Activated CD8-positive, alpha-beta memory T cell treated with anti-CD3 and anti-CD28 coated beads for 48 hours (primary cell): ENCODE measurements at places on chromosomes 5 and 9.
A peak's percentile ranks its signal among the peaks of the same experiment; 100 is the strongest.

DNA sequence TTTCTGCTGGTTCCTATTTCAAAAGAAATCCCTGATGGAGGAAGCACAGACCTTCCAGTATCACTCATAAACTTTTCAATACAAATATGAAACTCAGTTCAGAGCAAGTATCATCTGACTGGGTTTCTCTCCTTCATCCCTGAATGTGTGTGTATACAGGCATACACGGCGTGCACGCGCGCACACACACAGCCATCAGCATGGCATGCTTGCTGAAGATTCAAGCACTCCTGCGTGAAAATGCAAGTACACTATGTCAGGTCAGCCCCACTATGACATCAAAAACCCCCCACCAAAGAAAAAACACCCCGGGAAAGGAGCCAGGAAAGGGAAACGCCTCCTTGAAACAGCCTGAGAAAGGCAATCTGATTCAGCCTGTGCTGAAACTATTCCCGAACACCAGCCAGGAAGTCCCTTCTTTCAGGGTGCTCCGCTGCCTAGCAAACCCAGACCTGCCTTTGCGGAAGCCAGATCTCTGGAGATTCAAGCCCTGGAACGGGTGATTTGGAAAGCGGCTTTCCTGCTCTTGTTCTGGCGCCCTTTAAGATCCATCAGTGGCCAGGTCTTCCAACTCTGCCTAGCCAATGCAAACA is 831 bp downstream of the KLHL3 start:
- no peak for DNase-seq

DNA sequence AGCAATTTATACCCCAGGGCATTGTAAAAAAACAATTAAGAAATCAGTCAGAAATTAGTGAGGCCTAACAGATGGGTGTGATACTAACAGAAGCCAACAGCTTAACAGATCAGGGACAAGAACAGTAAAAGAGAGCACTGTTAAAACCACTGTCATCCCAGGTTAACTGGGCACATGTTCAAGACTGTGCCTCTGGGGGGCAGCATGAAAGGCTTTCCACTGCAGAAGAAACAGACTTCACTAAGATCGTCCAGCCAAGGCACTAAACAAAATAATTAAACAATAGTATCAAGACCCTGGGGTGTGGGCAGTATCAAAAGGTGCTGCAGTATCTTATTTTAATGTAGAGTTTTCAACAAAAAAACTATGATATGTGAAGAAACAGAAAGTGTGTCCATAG is 43.5 kb downstream of the FBN2 start:
- no peak for DNase-seq

- DNase-seq = no peak
Observed at GRCh38 chr9:74556685-74557084, 59.5 kb downstream of the RORB start.

- DNase-seq = no peak
Observed at GRCh38 chr5:107314330-107314729, 356.4 kb downstream of the EFNA5 start.

GRCh38 chr9:137099231-137099630 is 12.4 kb downstream of the MAN1B1 start:
- no peak for DNase-seq

DNA sequence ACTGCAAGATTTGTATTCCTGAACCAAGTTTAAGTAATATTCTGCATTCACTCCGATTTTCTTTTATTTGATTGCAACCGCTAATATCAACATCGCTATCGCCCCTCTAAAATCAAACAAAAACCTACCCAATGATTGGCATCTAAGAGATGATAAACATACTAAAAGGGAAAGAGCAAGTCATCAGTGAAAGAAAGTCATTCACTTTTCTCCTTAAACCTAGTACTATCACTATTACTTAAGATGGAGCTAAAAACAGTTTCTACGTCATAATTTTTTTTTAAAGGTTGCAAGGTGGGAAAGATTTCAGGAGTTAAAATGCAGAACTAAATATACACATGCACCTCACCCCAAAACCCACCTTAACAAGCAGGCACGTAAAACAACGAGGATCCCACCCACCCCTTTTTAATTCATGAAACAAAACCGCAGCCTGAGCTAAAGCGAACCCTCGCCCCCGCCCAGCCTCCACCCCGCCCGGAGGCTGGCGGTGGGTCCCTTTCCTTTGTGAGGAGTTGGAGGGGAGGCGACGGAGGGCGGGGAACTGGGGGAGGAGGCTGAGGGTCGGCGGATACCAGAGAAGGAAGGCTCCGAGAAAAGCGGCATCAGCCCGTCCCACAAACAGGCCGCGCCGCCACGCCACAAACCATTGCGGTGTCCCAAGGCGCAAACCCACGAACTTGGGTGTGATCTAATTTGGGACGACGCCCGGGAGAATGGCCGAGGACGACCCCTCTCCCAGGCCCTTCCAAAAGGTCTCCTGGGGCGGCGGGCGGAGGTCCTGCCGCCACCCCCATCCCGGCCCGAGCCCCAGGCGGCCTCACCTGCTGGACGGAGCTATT is 861 bp downstream of the UBQLN1 start:
- peak; percentile 60 for DNase-seq

DNA sequence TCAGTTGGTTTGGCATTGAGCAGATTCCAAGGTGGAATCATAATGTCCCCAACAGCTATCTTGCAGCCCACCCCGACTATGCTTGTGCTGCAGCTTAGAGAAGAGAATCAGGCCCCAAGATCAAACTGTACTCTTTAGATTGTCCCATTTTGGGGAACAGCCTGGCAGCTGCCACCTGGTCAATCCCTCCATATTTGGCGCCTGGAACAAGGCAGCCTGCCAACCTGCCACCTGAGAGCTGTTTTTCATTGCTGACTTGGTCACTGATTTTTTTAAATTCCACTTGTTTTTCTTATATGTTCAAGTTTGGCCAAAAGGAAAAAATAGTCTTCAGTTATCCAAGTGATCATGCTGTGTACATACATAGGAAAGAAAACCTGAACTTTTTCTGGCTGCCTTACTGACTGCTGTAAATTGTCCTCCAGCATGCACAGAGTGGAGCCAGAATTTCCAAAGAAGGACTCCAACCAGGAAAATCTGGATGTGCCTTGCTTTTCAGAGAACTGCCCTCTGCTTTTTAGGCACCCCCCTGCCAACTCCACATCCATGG is 504.2 kb downstream of the ENC1 start:
- no peak for DNase-seq

DNA sequence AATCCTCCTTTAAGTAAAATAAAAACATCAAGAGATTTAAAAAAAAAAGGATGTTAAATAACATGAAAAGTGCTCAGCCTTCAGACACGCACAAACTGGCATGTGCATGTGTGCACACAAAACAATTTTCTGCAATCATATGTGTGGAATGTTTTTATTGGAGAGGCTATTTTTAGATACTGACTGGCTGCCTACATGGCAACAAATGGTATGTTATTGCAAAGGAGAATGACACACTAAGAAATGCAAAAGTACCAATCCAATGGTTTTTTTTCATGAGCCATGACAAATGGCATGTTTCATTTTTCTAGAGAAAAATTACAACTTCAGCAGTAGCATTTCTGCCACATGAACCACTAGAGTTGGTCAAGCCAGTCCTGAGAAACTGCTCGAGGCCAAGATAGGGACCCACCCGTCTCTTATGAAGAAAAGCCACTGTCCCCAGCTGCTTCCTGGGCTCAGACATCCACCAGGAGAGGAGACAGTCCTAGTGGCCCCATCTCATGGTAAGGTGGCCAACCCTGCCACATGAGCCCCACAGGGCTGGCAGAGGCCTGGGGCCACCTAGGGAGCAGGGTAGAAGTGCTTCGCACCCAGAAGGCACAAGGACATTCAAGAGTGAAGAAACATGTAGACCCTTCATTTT is 116.4 kb downstream of the MYO10 start:
- DNase-seq = no peak

GRCh38 chr9:32863291-32863690 is 80.0 kb downstream of the TMEM215 start:
- no peak for DNase-seq

GRCh38 chr5:23675456-23675855 is 168.0 kb downstream of the PRDM9 start:
- DNase-seq = no peak

- no peak for DNase-seq
Observed at GRCh38 chr5:149656576-149657182, 73.4 kb upstream of the PPARGC1B start.

DNA sequence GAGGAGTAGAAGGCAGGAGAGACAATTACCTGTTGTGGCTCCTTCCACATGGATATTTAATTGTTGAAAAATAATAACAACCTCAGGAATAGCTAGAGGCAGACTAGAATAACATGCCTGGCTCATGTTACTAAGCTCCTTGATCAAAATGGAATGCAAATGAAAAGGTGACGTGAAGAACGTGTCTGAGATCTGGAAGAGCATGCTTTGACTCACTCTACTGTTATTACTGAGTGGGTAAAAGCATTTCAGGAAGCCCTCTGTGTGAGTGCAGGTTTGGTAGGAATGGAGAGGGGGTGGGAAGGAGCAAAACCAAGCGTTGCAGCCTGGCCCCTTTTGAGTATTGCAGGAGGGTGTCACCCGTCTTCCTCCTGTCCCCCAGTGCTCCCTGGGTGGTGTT is 84.8 kb downstream of the EQTN start:
- DNase-seq = no peak

GRCh38 chr5:156237361-156237760 is 89.6 kb upstream of the SGCD start:
- DNase-seq = no peak

DNA sequence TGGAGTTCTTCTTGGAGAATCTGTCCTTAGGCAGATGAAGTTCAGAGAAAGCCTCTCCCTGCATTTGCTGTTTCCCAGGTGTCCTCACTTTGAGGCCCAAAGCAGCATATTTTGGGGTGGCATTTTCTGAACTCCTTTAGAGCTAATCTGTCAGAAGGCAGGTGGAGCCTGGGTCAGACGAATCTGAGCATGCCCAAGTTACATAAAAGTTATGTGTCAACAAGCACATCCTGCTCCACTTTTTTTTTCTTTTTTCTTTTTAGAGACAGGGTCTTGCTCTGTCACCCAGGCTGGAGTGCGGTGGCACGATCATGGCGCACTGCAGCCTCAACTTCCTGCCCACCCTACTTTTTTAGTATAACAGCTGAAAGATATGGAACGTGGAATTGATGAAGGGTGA is 41.3 kb upstream of the HSPA9 start:
- DNase-seq = no peak

- peak; percentile 46 for DNase-seq
Observed at GRCh38 chr9:136644593-136645351, 17.9 kb upstream of the EGFL7 start.
